Sigmoid colon (tissue), 7 donors: ENCODE measurements at places on chromosomes 11 and 22. TPM values are rescaled to one million over a fixed set of nuclear protein-coding genes. Genes with fewer than 3 reads are reported as not detected.

Gene VSIG2
- 79.3 TPM for polyA plus RNA-seq

Gene FAM83F
- 19.5 TPM for polyA plus RNA-seq

Gene SLC1A2
- polyA plus RNA-seq, result not detected

Gene ANKK1
- not detected for polyA plus RNA-seq

Gene TMPRSS5
- not detected for polyA plus RNA-seq

Gene TRPM5
- polyA plus RNA-seq, result not detected

Gene PKNOX2
- 0.60 TPM for polyA plus RNA-seq

Gene OR10G7
- polyA plus RNA-seq, result not detected

Gene DCHS1
- polyA plus RNA-seq, result under 0.01 TPM

Gene APOL5
- polyA plus RNA-seq, result not detected

Gene FGF19
- not detected for polyA plus RNA-seq

Gene OR56A5
- not detected for polyA plus RNA-seq

Gene GRM5
- not detected for polyA plus RNA-seq

Gene SCGB2A2
- not detected for polyA plus RNA-seq

DNA sequence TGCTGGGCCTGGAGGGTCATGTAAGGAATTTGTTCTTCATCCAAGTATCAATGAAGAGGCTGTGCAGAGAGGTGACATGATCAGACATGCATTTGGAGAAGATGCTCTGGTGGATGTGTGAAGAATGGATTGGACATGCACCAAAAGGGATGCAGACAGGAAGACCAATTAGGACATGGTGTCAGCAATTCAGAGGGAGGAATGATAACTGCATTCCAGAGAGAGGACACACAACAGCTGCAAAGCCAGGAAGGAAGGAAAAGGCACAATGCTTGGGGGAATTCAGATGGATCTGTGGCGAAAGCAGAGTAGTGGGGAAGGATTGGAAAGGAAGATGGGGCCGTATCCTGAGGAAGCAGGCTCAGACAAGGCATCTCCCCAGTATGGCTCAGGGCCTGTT is 5.2 kb upstream of the ARRB1 start:
- no peak for DNase-seq

- peak; percentile 67 for DNase-seq
Observed at GRCh38 chr11:125376117-125376516, 119.9 kb downstream of the FEZ1 start.

GRCh38 chr11:76752321-76753143 is 30.6 kb upstream of the TSKU start:
- peak; percentile 92 for DNase-seq

- DNase-seq, result no peak
Observed at GRCh38 chr22:40367342-40367741, 3.1 kb upstream of the SGSM3 start.

- DNase-seq, result no peak
Observed at GRCh38 chr11:27174021-27174420, 133.4 kb downstream of the BBOX1 start.

GRCh38 chr11:65489035-65489705 is 9.7 kb upstream of the MALAT1 start:
- DNase-seq, result peak; percentile 89

DNA sequence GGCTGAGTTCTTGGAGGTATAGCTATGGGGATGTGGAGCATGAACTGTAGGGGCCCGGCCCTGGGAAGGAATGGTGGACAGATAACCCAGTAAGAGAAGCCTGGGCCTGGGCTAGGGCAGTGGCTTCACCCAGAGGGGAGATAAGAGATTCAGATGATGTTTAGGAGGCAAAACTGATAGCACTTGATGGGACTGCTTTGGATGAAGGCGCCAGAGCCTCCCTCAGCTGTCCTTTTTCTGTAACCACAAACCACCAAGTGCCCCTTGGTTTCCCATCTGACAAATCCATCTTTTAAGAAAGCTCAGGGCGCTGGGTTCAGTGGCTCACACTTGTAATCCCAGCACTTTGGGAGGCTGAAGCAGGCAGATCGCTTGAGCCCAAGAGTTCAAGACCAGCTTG is 23.4 kb downstream of the RELT start:
- DNase-seq, result no peak

DNA sequence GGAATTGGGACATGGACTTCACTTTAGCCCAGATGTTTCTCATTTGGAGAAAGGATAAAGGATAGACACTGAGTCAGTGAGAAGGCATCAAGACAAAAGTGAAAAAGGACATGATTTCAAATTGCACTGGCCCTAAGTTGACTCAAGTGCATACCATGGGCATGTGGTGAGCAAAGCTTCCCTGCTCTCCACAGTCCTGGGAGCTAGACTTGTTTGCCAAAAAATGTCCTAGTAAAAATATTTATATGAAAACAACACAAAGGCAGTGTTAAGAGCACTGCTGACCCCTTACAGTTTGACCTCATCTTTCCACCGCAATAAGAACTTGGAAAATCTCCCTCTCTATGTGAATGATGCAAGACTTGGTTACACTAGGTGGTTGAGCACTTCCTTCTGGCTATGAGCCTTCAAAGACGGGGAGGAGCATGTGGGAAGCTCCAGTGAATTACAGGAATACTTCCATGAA is 46.5 kb upstream of the FIBIN start:
- DNase-seq, result peak; percentile 88

GRCh38 chr22:20232237-20232598 is 35.9 kb downstream of the RTN4R start:
- no peak for DNase-seq

GRCh38 chr11:34300926-34301295 is 56.9 kb downstream of the ABTB2 start:
- no peak for DNase-seq

DNA sequence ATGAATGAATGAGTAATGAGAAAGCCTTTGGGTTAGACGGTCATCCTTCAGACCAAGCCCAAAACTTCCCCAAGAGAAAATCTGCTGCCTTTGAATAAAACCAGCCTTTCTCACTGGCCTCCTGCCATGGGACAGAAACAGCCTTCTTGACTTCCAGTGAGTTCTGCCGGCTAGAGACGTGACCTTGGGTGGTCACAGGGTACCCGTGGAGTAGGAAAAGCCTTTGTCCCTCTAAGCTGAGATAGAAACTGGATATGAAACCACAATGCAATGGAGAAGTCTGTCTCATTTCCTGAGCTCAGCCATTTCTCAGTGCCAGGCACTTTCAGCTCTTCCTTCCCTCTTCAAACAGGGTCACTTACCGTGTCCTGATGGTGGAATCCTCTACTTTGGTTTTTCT is 21.2 kb upstream of the YWHAH start:
- DNase-seq, result peak; percentile 75
